ENCODE measurements at places on chromosomes 3 and 15.

- peaks cover 38% of the 10 kb centered on the region for H3K4me1 ChIP-seq
- H3K36me3 ChIP-seq, result no peaks in the 10 kb centered on the region
- H3K27ac ChIP-seq, result peak overlapping the region; percentile 89
- peak overlapping the region; percentile 78 for H3K4me3 ChIP-seq
- no peak for DNase-seq
- H3K27me3 ChIP-seq, result no peaks in the 10 kb centered on the region
Measured at GRCh38 chr15:55407498-55408011, 604 bp downstream of the CCPG1 start.

- H3K36me3 ChIP-seq, result no peaks in the 10 kb centered on the region
- H3K4me1 ChIP-seq, result no peaks in the 10 kb centered on the region
- H3K4me3 ChIP-seq, result no peak overlapping the region
- no peaks in the 10 kb centered on the region for H3K27me3 ChIP-seq
- DNase-seq, result no peak
Measured at GRCh38 chr15:68500363-68501258, 68.6 kb upstream of the ITGA11 start.

DNA sequence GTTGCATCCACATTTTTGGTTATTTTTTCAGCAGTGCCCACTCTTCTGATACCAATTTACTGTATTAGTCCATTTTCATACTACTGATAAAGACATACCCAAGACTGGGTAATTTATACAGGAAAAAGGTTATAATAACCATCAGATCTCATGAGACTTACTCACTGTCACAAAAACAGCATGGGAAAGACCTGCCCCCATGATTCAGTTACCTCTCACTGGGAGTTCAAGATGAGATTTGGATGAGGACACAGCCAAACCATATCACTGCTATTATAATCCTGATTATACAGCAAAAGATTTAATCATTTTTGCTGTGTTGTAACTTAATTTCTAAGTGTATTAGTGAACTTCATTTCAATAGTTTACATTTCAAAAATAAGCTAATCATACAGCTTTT lies 6.6 kb downstream of the ZBED2 start:
- no peak overlapping the region for H3K27ac ChIP-seq
- no peaks in the 10 kb centered on the region for H3K36me3 ChIP-seq
- DNase-seq, result no peak
- no peak overlapping the region for H3K4me3 ChIP-seq

GRCh38 chr15:58287891-58288290 lies 143.9 kb upstream of the LIPC start:
- H3K27ac ChIP-seq, result no peak overlapping the region
- no peak overlapping the region for H3K4me3 ChIP-seq
- no peak for DNase-seq
- no peaks in the 10 kb centered on the region for H3K27me3 ChIP-seq

All from gastrocnemius medialis (tissue), 4 donors.